CD8-positive, alpha-beta T cell (primary cell): ENCODE measurements at places on chromosomes 1 and 21. TPM values are rescaled to one million over a fixed set of nuclear protein-coding genes. Genes with fewer than 3 reads are reported as not detected.

DNA sequence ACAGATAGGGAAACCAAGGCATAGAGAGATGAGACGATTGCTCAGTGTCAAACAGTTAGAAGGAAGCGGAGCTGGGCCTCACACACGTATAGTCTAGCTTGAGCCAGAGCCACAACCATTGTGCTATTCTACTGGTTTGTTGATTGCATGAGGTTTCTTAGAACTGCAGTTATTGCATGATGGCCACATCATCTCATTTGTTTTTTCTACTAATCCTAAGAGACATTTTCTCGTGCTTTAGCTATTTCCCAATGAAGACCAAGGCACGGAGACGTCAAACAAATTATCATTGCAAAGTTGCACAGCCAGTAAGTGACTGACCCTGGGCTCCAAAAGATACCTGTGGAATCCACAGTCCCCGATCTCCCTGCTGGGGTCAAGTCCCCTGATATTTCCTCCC lies 25.1 kb upstream of the ZNF362 start:
- DNase-seq: no peak

DNA sequence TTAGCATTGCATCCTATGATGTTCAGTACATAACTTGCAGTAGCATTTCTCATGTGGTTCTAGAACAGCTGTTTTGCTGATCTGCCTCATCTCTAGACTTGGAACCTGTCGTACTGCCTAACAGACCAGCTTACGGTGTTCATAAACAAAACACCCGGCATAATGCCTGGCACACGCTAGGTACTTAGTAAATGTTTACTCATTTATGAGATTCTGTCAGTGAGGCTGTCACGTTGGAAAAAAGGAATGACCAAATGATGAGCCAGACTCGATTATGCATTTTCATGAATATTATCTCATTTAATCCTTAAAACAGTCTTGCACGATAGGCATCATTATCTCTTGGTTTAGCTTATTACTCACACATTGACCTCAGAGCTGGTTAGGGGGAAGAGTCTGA lies 46.4 kb downstream of the CACHD1 start:
- no peak for DNase-seq

DNA sequence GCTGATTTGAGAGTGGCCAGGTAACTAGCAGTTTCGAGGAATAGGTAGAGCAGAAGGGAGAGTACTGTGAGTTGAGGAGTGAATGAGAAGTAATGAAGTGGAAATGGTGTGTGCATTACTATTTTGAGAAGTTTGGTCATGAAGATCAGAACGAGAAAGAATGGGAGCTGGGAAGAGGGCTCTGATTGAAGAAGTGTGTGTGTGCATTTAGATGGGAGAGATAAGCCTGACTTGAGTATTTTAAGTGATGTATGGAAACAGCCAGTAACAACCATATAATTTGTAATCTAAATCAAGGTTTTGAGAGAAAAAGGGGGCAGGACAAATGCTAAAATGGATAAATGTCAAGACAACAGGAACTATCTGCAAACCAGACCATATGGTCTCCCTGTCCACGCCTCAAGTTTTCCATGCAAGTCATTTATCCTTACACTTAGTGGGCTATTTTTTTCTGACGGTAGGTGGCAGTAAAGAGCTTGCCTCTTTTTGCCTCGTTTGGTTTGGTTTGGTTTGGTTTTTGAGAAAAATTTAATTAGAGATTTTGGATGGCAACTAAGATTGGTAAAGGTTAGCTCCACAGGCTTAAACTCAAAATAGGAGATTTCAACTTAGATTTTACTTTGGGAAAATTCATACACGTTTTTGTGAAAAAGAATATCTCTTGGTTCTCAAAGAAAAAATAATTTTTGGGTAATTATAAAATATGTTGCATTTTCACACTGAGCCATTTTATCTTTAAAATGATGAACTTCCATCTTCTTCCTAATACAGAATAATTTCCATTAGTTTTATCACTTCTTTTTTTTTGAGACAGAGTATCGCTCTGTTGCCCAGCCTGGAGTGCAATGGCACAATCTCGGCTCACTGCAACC lies 9.5 kb upstream of the B3GALNT2 start:
- DNase-seq: peak; percentile 54

- no peak for DNase-seq
Observed at GRCh38 chr1:208069317-208069716, 158.4 kb upstream of the CD34 start.

- DNase-seq: no peak
Observed at GRCh38 chr1:233933339-233933738, 28.9 kb downstream of the SLC35F3 start.

DNA sequence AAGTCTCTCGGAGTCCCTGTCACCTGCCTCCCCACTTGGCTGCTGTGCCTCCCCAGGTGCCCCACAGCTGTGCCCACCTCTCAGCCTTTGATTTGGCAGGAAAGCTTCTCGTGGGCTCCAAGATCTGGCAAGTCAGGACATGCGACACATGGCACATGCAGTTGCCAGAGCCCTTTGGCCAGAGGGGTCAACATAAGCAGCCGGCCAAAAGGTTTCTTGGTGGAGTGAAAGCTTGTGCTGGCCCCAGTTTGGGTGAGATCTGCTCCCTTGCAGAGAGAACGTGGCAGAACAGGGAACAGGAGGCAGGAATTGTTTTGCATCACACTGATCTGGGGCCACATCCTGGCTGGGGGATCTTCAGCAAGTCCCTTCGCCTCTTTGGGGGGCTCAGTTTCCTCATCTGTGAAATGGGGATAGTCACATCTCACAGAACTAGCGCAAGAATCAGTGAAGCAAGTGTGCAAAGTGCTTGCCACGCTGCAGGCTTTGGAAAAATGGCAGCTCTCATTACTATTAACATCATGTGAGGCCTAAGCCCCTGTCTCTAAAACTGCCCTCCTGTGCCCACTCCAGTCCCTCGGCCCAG lies 232.6 kb downstream of the TRABD2B start:
- DNase-seq: no peak

- no peak for DNase-seq
Observed at GRCh38 chr1:48356901-48357300, 115.1 kb downstream of the SPATA6 start.

- DNase-seq: no peak
Observed at GRCh38 chr1:225415967-225416745, 11.7 kb downstream of the LBR start.

DNA sequence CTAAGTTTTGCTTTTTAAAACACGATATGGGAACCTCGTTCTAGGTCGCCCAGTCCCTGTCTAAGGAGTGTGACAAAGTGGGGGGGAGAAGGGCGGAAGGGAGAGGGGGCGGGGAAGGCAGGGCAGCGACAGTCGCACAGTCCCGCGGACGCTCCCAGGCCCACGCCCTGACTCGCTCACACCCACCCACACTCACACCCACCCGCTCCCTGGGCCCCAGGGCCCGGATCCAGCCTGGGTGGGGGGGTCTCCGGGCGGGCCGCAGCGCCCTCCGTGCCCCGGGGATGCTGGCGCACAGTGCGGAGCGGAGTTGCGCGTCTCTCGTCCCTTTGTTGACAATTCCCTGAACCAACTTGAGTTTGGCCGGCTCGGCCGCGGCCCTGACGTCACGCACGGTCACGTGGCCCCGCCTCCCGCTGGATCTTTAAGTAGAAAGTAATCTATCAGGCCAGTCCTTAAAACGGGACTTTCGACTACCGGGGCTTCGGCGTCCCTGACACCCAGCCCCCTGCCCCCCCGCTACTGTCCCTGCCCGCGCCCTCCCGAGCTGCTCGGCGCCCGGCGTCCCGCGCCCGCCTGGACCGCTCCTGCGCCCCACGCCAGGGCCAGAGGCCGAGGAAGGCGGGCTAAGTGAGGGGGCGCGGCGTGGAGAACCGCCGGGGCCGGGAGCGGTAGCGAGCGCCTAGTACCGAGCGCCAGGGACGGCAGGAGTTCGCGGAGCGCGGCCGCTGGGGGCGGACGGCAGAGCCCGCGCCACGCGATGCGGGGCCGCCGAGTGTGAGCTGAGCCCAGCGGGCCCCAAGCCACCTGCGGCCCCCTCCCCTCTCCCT lies at the start of gene FOXD3:
FOXD3 (plus strand) TSS at position 454 of the 830 bp plus-strand sequence. CDS start 492 bp downstream, outside the sequence.
- no peak for DNase-seq

- DNase-seq: no peak
Observed at GRCh38 chr21:27776925-27777553, 810.2 kb upstream of the ADAMTS5 start.

DNA sequence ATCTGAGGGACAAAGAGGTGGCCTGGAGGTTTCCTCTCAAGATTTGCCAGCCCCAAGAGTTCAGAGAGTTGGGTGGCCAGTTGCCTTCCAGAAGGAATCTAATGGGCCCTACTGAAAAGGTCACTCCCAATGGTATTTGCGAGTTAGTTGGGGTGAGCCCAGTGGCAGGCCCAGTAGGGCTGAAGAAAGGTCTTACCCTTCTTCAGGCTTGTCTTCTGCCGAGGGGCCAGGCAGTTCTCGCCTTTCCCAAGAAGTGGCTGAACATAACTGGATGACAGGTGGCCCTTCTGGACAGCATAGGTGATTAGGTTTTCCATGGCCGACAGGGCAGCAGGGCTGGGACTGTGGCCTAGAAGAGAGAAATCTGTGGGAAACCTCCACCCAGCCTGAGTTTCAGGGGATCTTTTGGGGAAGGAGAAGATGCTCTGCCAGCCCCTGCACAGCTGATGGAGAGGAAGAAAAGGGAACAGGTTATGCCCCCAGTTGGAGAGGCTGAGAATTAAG lies 7.2 kb downstream of the PGLYRP4 start:
- DNase-seq: no peak

DNA sequence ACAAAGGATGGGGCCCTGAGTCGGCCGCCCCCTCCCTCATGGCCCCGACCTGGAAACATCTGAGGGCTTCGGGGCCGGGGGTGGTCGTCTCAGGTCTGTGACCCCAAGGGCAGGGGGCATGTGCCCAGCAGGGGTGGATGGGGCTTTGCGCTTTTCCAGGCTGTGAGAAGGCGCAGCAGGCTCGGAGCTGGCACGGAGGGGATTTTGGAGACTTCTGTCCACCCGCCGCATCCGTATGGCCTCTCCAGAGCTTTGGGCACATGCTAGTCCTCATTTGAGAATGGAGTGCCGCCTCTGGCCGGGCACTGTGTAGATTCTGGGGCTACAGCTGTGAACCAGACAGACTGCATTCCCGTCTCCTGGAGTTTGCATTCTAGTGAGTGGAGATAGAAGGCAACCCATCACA lies 66.1 kb upstream of the WNT4 start:
- no peak for DNase-seq

DNA sequence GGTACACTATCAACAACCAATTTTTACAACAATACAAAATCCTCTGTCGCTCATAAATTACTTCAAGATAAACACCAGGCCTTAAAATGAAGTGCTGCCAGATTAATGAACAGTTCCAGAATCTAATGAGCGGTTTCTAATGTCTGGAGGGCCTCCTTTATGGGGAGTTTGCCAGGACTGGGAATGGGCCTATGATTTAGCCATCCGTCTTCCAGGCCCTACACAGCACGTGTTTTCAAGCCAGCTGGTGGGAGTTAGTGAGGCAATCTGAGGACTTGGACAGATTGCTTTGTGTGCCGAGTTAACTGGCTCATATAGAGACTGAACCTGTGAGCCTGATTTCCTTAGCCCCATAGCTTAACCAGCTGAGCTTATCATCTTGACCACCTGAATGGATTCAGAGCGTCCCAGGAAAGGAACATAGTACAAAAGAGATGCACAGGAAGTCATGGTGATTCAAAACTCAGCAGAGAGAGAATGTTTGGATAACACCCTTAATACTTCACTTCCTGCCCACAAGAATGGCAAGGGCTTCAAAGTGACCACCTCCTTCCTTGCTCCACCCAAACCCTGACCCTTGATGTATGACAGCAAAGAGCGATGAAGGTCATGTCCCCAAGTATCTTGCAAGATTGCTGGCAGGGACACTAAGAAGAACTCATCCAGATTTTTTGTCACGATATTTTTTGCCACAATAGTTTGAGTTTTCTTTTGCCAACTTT lies 143.5 kb downstream of the SLC30A10 start:
- no peak for DNase-seq

The ADAM30 gene
- not detected for total RNA-seq

The KCNJ15 gene
- not detected for total RNA-seq

The ITLN2 gene
- total RNA-seq: not detected
